Kidney capillary endothelial cell (primary cell): ENCODE measurements at places on chromosomes 12 and 14.
A peak's percentile ranks its signal among the peaks of the same experiment; 100 is the strongest.

- no peak for DNase-seq
Measured at GRCh38 chr12:122226366-122227125, 694 bp upstream of the DIABLO start.

DNA sequence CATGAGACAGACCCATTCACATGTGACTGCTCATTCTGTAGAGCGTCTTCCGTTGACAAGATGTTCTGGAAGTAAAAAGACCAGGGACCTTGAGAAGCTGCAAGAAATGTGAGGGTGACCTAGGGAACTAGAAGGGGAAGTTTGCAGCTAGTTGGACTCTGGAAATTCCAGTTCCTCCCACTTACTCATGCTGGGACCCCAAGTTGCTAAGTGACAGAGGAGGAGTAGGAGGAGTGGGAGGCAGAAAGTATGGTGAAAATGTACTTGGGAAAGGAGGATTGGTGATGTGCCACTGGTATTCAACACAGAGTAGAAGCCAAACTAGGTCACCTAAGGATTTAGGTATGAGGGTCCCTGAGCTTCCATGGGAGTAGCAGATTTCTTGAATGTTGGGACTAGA, 132.4 kb downstream of the KCNA5 start:
- DNase-seq, result no peak

GRCh38 chr12:13348464-13348863, 151.9 kb downstream of the EMP1 start:
- DNase-seq, result no peak

GRCh38 chr12:42511656-42512055, 77.9 kb downstream of the PRICKLE1 start:
- DNase-seq, result no peak

DNA sequence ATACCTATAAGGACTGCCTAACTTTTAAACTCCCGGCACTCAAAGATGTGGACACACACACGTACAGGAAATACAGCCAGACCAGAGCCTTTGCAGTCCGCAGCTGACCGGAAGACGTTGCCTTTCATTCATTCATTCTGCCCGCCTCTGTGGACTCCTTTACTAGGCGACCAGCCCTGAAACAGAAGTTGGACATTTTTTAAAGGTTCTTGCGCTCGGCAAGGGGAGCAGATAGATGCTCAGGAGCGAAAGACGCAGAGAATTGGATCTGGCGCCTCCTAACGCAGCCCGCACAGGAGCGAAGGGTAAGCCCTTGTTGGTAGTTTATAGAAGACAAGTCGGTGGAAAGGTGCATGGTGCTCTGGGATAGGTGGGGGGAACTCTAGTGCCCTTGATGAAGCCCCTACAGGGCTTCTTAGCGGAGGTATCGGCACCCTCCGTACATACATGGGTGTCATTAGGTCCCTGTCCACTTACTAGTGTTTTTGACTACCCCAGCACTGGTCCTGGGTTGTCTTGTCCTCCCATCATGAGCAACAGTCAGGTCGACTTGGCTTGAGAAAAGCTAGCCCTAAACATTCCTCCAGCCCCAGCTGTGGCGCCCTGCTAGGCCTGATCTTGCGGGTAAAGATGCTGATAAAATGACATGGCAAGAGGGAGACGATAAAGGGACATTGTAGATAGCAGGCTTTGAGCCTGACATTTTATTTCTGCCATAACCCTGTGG, at the start of gene KDM2B:
Gene KDM2B, minus strand, starts transcription at position 65 of the 727 bp plus-strand sequence. CDS start 112 bp downstream, outside the sequence.
- peak; percentile 36 for DNase-seq

DNA sequence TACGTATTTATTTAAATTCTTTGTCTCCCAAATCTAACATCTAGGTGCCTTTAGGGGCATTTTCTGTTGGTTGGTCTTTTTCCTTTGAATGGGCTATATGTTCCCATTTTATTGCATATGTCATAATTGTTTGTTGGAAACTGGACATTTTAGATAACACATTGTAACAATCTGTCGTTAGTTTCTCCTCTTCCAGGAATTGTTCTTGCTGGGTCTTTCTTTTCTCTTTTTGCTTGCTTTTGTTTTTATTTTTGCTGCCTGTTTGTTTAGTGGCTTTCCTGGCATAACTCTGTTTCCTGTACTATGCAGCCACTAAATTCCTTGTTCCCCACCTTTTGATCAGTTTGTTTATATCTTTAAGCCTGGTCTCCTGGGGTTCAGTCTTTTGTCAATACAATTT, 244.3 kb upstream of the RTL1 start:
- no peak for DNase-seq
